ENCODE measurements at places on chromosomes 3 and 15. TPM values are rescaled to one million over a fixed set of nuclear protein-coding genes. Genes with fewer than 3 reads are reported as not detected.

The NDN gene
- 43.7 TPM for total RNA-seq

The GOLGA8N gene
- total RNA-seq = 1.3 TPM

The SEMA3F gene
- total RNA-seq = 1.7 TPM

The HYAL1 gene
- 0.96 TPM for total RNA-seq

The CHDH gene
- under 0.01 TPM for total RNA-seq

The FGD5 gene
- 0.85 TPM for total RNA-seq

The RETNLB gene
- not detected for total RNA-seq

The DOCK3 gene
- total RNA-seq = 0.28 TPM

The ZCWPW2 gene
- 0.38 TPM for total RNA-seq

The UTS2B gene
- 0.28 TPM for total RNA-seq

The PSMA4 gene
- 200 TPM for total RNA-seq

The DZIP3 gene
- total RNA-seq = 10.0 TPM

The SV2B gene
- not detected for total RNA-seq

The SKOR1 gene
- under 0.01 TPM for total RNA-seq

The MINAR1 gene
- total RNA-seq = 0.38 TPM

The B3GNT5 gene
- total RNA-seq = 1.9 TPM

The TRIM59 gene
- 29.1 TPM for total RNA-seq

The HES1 gene
- total RNA-seq = 6.9 TPM

The TRPM1 gene
- not detected for total RNA-seq

The TUSC7 gene
- total RNA-seq = not detected

The TNFSF10 gene
- total RNA-seq = 0.96 TPM

The NEK10 gene
- 27.6 TPM for total RNA-seq

The PLCH1 gene
- under 0.01 TPM for total RNA-seq

The VIPR1 gene
- 7.7 TPM for total RNA-seq

The ESYT3 gene
- 0.19 TPM for total RNA-seq

The GHSR gene
- not detected for total RNA-seq

The CPNE9 gene
- not detected for total RNA-seq

The LCTL gene
- 4.8 TPM for total RNA-seq

The OR5H15 gene
- not detected for total RNA-seq

The PLCB2 gene
- total RNA-seq = under 0.01 TPM

The STRIT1 gene
- not detected for total RNA-seq

The RPSA gene
- 1,030 TPM for total RNA-seq

The VWA5B2 gene
- not detected for total RNA-seq

The XIRP1 gene
- not detected for total RNA-seq

The CCK gene
- 5.1 TPM for total RNA-seq

The SLC12A8 gene
- 12.4 TPM for total RNA-seq

The OXTR gene
- 29.9 TPM for total RNA-seq

The EPHB3 gene
- 3.1 TPM for total RNA-seq

The SLC22A13 gene
- 0.58 TPM for total RNA-seq

The LRTM1 gene
- total RNA-seq = not detected

The PDE8A gene
- total RNA-seq = 57.8 TPM

The RBP2 gene
- total RNA-seq = not detected

The AHSG gene
- not detected for total RNA-seq

The GOLGA6D gene
- not detected for total RNA-seq

The LRRIQ4 gene
- 0.19 TPM for total RNA-seq
